ENCODE measurements at places on chromosomes 16 and 17.

GRCh38 chr17:77163001-77163400 lies 22.2 kb downstream of the SEC14L1 start:
- DNase-seq = no peak

GRCh38 chr16:66572356-66572755 lies 6.1 kb downstream of the CMTM1 start:
- no peak for DNase-seq

DNA sequence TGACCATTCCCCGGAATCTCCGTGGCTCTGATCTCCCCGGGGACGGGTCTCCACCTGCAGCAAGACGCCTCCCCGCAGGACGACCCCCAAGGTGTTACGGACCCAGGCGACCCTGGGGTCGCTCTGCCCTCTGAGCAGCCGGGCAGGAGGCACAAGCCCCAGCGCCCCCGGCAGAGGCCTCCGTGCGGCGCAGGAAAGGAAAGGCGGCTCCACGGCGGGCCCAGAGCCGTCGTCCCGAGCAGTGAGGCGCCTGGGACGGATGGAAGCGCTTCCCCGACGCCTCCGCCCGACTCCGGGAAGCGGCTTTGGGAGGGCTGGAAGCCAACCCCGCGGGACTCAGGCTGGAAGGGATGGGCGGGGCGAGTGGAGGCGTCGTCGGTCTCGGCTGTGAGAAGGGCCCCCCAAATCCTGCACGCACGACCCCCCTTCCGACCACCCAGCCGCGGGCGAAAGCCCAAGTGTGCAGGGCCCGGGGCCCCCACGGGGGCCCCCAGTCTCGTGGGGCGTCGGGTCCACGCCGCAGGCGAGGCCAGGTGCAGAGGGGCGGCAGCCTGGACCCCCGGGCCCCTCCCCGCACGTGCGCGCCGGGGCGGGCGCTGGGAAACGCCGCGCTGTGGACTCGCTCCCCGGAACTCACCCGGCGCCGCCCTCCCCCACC lies 32.7 kb upstream of the RPH3AL start:
- no peak for DNase-seq

DNA sequence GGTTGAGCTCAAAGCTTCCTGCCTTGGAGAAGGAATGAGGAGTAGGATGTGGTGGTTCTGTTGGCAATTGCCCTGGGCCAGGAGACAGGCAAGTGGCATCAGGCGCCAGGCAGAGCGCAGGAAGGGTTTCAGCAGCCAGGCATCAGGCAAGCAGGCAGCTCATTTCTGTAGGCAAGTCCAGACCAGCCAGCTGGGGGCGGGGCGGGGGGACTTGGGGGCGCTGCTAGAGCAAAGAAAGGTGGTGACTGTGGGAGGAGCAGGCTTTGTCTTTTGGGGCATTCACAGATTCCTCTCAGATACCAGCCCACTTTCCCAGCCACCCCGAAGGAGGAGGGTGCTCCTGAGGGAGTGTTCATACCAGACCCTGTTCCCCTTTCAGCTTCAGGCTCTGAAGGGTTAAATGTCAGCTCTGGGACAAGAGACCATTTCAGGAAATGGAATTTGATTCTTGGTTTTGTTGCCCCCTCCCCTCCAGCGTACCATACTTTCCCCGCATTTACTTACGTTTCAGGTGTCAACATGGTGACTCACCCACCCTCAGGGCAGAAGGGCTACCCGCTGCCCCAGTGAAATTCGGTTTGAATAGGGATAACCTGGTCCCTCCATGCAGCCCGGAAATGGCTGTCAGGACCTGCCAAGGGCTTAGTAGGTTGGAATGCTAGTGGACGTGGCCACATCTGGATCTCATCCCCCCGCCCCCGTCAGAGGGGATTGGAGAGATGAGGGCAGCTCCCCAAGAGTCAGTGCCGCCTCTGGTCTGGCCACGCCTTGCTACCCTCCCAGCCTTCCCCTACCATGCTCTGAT lies 13.2 kb downstream of the NGFR start:
- DNase-seq = no peak

DNA sequence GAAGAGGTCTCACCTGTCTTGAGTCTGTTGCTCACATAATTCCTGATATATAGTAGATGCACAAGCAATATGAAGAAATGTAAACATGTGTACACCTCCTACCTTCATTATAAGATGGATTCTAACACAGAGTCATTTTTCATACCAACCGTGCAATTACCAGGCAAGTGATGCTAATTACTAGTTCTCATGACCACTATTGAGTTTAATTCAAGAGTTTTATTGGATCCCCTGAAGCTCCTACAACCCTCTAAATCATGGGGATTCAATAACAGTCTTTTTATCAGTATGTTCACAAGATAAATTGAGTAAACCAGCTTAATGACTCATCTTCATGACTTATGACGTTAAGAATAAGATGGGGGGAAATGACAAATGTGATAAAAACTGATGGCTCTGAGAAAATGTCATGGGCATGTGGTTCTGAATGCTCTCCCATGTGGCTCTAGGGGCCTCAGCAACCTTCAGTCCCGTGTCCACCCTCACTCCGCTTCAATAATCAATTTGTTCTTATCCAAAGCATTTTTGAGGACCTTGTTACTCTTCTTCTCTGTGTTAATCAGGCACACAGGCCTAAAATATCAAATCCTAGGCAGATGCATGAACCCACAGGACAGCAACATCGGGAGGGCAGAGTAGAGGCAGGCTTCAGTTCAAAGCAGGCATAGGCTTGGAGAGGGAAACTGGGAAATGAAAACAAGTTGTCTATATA lies 42.8 kb downstream of the PRAC1 start:
- DNase-seq = peak; percentile 17

DNA sequence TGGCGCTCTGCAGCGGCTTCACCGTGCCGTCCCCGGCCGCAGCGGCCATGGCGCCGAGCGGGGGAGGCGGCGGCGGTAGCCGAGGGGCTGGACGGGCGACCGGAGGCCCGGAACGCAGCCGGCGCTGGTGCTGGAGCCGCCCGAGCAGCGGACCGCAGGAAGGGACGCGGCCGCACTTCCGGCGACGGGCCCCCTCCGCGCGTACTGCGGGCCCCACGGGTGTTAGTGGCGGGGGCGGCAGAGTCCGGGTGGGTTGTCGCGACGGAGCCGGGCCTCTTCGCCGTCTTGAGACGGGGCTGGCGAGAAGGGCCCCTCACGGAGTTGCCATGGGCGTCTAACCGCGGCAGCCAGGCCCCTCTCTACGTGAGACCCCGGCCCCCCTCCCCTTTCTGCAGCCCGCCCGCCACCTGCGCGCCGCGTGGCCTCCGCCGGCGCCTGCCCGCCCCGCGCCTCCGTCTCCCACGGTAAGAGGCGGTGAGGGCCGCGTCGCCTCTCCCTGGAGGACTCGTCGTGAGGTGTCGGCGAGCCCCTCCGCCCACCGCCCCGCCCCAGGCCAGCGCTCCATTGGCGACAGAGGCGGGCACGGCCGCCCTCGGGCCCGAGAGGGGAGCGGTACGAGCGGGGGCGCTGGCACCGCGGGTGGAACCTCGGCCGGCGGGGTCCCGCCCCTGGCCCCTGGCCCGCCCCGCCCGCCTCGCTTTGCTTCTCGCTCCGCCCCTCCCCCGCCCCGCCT lies at the start of the genes VPS9D1 and ZNF276:
VPS9D1 (minus strand) TSS at position 86 of the 733 bp plus-strand sequence; CDS start at position 49, 37 bp downstream.
ZNF276 (plus strand) TSS at position 725 of the 733 bp plus-strand sequence. CDS start 104 bp downstream, outside the sequence.
- DNase-seq = peak; percentile 73

DNA sequence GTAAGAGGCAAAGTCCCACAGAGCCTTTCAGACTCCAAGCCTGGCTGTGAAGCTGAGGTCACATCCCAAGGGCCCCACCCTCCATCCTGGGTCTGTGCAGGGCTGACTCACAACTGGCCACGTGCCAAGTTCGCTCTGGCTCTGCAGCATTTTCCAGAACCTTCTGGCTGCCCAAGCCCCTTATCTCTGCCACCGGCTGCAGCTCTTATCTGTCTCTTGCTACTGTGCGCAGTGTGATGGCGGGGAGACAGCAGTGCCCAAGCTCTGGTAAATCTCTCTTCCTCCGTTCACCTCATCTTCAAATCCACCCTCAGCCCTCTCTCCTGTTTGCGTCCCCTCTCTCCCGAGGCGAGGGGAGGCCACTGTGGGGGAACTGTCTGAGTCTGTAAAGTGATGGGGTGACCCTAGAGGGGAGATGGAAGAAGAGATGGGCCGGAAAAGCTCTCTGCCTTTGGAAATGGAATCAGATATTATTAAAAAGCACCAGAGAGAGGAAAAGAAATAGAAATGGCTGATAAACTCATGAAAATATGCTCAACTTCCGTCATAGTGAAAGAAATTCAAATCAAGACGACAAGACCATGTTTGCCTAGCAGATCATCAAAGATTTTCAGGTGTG lies 162.7 kb upstream of the CDC42EP4 start:
- no peak for DNase-seq

DNA sequence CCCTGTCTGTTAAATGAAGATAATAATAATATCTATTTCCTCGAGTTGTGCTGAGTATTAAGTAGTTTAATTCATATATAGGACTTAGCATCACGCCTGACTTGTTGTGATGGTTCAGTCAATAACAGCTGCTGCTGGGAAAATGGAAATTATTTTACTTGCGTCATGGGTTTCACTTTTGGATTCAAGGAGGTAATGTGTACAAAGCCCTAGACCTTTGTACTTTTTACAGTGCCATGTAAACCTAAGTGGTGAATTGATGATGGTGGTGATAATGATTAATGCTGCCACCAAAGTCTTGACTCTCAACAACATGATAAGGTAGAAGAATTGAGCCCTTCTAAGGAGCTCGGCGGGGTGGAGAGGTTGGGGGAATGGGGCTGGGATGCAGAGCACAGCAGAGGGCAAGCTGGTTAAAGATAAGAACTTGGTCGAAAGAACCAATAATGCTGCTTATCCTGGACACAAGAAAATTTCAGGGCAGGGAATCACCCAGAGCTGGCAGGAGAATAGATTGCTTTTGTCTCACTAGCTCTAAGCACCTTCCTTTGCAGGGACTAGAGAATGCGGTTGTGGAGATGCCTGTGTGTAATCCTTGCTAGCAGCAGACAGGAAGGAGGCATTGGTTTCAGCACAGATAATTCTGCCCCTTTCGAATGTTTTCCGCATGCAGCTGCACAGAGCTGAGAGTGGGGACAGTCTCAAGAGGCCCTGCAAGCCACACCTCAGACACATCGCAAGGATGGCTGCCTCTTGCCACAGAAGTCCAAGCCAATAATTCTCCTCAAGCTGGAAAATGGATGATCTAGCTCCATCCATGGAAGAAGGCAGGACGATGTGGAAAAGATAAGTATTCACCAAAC lies 187.1 kb downstream of the TMEM114 start:
- no peak for DNase-seq
